ENCODE measurements at places on chromosomes 5 and 9.

- no peak for DNase-seq
Measured at GRCh38 chr9:20041697-20042081, 252.9 kb upstream of the SLC24A2 start.

DNA sequence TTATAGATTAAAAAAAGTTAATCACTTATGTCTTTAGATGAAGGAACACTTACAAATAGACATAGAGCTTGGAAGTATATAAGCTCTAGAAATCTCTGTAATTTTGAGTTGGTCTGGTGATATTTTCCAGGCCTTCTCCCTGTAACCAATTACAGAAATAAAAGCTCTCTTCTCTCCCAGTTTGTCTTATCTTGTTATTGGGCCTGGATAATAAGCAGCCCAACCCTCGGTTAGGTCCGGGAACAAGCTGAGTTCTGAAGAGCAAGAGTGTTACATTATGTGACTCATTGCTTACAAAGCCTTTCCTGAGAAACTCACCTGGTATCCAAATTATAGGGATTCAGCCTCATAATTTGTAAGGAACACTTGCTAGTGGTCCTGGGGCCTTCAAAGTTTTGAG lies 1146.2 kb downstream of the CDH9 start:
- DNase-seq: peak; percentile 62

DNA sequence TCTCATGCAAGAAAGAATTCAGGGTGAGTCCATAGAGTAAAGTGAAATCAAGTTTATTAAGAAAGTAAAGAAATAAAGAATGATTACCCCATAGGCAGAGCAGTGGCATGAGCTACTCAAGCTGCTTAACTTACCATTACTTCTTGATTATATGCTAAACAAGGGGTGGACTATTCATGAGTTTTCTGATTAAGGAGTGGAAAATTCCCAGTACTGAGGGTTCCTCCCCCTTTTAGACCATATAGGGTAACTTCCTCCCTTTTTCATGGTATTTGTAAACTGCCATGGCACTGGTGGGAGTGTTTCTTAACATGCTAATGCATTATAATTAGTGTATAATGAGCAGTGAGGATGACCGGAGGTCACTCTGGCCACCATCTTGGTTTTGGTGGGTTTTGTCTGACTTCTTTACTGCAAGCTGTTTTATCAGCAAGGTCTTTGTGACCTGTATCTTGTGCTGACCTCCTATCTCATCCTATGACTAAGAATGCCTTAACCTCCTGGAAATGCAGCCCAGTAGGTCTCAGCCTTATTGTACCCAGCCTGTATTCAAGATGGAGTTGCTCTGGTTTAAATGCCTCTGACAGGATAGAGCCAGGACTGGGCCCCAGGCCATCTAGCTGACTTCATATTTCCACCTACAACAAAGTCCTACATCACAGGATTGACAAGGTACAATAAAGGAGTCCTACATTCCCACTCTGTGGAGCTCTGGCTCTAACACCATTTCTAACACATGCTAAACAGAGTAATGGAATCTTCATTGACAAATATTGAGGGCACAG lies 186.7 kb downstream of the NXNL2 start:
- no peak for DNase-seq

GRCh38 chr5:160352308-160352707 lies 18.1 kb downstream of the C1QTNF2 start:
- DNase-seq: no peak

GRCh38 chr5:143494162-143494561 lies 90.7 kb upstream of the NR3C1 start:
- peak; percentile 72 for DNase-seq

- DNase-seq: no peak
Measured at GRCh38 chr9:92971121-92971520, 23.8 kb downstream of the FGD3 start.

DNA sequence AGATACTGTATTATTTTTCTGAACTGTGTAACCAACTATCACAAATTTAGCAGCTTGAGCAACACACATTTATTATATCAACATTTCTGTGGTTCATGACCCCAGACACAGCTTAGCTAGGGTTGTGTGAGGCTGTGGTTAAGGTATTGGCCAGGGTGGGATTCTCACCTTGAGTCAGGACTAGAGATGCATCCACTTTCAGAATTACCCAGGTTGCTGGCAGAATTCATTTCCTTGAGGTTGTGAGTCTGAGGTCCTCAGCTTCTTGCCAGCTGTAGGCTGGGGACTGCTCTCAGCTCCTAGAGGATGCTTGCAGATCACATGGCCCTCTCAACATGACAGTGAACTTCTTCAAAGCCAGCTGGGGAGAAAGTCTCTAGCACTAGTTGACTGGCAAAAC lies 122.5 kb upstream of the RASGRF2 start:
- DNase-seq: no peak

DNA sequence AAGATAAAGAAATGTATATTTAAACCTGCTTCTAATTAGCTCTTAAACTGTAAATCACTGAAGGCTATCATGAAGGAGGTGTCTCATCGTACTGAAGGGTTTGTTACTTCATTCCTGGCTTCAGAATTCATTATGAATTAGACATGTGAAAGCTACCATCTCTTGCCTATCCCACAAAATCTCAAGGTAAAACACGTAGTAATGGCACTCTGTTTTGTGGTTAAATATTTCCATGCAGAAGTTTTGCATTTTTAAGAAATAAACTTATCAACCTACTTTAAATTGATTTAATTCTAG lies 490.7 kb upstream of the NUDT12 start:
- no peak for DNase-seq

DNA sequence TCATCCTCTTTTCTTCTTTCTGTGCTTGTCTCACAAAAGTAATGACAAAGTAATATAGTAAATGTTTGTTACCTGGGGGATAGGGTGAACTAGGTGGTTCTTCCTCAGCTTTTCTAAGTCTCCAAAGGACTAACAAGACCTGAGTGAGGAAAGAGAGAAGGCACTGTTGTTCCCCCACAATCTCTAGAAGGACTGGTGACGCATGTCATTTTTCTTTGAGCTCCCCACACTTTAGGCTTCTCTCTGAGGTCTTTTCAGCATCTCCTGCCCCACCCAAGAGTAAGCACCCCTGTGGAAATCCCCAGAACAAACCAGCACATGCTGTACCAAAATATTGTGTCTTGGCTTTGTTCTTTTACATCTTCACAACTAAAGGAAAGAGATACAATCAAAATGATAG lies 2.4 kb upstream of the IL7R start:
- no peak for DNase-seq

DNA sequence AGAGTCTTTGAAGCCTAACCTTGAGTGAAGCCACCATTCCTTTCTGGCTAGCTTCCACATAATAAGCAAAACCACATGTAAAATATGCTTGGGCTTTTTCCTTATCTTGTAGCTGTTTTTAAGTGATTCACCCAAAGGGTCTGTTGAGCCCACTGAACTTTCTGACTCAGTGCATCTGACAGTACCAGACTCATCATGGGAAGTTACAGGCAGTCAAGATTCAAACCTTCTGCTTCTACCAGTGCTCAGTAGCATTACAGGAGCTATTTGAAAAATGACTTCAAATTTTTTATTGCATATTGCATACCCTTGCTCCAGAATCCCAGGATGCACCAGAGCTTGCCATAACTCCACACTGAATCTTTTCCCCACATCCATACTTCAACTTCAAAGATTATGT lies 87.5 kb upstream of the PTPRD start:
- DNase-seq: no peak

DNA sequence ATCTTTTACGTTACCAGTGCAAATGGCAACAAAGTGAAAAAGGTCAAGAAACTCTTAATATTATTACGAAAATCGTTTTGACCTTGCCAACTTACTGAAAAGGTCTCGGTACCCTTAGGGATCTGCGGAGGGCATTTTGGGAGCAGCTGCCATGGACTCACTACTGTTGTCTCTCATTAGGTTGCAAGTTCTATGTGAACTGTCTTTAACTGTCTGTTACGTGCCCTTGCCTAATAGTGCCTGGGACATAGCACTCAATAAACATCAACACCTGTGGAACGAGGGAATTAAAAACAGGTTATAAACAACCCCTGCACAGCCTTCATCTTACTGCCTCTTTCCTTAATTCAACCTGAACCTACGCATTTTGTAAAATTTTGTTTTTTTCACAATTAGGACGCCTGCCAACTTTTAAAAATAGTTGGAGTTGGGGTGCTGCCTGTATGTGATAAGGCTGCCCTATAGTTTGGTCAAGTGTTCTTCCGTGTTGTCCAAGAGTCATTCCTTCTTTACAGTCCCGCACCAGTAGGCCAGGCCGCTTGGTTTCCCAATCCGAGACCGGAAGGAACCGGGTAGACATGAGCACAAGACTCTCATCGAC lies 527 bp upstream of the SREK1 start:
- no peak for DNase-seq

GRCh38 chr9:37951671-37952449 lies 47.9 kb upstream of the SLC25A51 start:
- no peak for DNase-seq

DNA sequence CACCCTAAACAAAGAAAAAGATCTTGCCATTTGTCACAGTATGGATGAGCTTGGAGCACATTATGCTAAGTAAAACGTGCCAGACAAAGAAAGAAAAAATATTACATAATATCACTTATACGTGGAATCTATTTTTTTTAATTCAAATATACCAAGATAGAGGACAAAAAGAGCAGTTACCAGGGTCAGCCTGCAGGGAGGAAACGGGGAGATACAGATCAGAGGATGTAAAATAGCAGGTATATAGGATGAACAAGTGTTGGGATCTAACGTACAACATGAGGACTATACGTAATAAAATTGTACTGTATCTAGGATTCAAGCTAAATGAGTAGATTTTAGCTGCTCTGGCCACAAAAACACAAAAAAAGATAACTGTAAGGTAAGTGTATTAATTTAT lies 247.5 kb downstream of the TMEM161B start:
- DNase-seq: no peak

DNA sequence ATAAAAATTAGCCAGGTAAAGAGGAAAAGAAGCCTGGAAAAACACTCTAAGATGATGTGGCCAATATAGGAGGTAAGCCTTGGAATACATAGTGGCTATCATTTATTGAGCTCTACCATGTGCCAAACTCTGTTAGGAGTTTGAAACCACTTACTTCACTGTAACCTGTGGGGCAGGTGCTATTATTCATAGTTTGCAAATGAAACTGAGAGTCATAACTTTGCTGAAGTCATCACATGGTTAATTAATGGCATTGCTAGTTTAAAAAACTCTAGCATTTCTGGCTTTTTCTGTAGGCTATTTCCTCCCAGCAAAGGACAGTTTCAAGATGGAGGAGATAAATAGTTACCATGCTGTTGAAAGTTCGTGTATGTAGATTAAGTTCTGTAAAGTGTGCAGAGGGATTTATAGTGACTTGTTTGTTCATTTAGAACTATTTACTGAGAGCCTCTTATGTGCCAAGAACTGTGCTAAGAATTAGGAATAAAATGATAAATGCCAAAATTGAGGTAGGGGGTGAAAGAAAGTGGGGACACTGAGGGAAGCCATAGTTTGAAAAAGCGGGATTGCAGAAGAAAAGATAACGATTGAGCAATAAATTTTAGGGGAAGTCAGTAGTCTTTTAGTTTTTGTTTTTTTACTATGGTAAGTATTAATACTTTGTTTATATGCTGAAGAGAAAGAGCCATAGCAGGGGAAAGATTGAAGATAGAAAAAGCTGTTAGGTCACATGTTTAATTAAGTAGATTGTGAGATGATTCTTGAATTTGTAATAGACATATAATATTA lies 57.2 kb downstream of the WDR70 start:
- no peak for DNase-seq

DNA sequence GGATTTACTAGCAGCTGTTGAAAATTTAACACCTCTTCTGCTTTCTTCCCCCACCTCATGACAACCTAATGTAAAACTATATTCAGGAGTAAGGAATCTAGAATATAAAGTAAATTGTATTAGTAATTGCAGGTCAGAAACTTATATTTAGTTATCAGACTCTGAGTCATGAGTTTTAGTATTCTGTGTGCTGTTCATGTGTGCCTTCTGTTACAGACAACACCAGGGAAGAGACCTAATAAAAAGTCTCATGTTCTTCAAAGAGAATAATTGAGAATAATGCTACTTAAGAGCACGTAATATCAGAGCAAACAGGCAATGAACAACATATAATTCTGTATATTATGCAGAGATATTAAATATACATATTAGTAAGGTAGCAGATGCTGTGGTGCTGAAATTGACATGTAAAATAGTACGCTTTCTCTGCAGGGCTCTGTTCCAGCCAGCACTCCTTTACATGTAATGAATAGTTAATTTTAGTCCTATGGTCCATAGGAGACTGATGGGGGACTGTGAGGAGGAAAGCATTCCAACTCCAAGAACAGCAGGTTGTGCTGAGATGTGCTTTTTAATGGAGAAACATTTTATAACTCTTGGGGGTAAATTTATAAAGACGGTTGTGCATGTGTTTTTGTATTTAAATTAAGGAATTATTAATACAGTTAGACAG lies 106.4 kb downstream of the ZSWIM6 start:
- DNase-seq: peak; percentile 5

DNA sequence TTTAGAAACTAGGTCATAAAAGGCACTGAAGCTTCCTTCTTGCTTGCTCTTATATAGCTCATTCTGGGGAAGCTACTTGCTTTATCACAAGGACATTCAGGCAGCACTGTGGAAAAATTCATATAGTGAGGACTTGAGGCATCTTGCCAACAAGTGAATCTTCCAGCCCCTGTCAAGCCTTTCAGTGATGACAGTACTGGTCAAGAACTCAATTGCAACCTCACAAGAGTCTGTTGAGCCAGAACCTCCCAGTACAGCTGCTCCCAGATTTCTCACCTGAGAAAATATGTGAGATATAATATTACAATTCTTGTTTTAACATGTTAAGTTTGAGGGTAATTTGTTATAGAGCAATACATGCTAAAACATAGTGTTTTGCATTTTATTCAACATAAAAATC lies 2011.0 kb upstream of the NUDT12 start:
- no peak for DNase-seq

- DNase-seq: no peak
Measured at GRCh38 chr5:116669261-116670031, 94.8 kb upstream of the SEMA6A start.

DNA sequence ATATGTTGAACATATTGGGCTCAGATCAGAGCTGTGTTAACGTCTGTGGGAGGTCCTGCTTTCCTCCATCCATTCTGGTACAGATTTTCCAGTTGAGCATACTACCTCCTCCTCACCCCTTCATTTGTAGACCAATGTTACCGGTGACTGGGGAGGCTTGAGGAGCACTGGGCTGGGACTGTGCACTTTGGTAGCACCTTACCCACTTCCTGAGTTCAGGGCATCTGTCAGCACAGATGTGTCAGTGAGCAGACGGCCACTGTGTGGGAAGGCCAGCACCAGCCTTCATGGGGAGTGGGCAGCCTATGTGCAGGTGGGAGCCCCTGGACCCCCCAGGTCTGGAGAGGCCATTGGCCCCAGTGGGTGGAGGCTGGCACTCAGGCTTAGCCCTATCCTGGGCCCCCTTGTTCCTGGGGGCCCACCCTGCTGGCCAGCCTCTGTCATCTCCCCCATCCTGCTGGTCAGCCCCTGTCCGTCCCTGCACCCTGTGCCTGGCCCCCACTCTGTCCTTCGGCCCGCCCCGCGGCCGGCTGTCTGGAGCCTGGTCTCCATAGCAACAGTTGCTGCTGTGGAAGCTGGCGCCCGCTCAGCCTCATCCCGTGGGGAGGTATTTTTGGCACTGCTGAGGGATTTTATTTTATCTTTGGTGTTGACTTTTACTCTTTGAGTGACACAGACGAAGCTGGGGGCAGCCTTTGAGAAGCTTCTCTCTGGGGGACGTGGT lies 21.3 kb downstream of the WNK2 start:
- no peak for DNase-seq

GRCh38 chr9:130437011-130437789 lies 7.6 kb upstream of the ASS1 start:
- no peak for DNase-seq
